ENCODE measurements at places on chromosomes 3 and 15.

DNA sequence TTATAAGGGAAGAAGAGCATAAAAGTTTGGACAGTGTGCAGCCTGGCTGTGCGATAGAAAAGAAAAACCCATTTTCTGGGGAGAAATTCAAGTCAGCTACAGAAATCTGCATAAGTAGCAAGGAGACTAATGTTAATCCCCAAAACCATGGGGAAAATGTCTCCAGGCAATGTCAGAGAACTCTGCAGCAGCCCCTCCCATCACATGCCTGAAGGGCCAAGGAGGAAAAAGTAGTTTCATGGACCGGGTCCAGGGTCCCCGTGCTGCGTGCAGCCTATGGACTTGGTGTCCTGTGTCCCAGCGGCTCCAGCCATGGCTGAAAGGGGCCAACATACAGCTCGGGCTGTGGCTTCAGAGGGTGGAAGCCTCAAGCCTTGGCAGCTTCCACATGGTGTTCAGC is 28.3 kb upstream of the COLQ start:
- no peak for DNase-seq

DNA sequence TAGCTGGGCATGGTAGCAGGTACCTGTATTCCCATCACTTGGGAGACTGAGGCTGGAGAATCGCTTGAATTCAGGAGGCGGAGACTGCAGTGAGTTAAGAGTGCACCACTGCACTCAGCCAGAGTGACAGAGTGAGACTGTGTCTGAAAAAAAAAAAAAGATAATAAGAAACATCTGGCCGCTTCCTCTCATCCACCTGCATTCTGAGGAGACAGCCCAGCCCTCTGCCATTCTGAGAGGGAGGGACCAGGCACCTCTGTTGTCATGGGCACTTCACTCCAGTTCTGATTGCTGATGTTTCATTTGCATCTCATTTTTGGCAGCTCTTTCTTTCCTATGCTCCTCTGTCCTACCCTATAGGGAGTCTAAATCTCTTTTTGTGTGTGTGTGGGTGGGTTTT is 36.4 kb upstream of the GSK3B start:
- no peak for DNase-seq

DNA sequence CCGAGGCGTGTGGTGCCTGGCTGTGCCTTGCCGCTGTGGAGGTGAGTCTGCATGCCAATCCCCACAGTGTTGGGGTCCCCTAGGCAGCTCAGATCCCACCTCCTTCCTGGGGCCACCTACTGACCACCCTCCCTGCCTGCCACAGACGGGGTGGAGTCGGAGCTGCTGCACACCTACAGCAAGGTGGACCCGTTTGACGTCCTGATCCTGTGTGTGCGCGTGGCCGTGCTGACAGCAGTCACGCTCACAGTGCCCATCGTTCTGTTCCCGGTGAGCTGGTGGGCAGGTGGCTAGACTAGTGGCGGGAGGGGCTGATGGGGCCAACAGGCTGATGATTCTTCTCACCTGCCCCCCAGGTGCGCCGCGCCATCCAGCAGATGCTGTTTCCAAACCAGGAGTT is 13.4 kb downstream of the SLC38A3 start:
- no peak for DNase-seq

- no peak for DNase-seq
These were observed 561 bp upstream of the CPLX3 start for GRCh38 chr15:74825866-74826265.

GRCh38 chr3:181899702-181900101 is 188.0 kb downstream of the SOX2 start:
- DNase-seq: no peak

- no peak for DNase-seq
These were observed at the start of gene STAC for GRCh38 chr3:36380221-36381031. Gene STAC (plus strand): TSS chr3:36380504. CDS start chr3:36380644, 140 bp downstream.

DNA sequence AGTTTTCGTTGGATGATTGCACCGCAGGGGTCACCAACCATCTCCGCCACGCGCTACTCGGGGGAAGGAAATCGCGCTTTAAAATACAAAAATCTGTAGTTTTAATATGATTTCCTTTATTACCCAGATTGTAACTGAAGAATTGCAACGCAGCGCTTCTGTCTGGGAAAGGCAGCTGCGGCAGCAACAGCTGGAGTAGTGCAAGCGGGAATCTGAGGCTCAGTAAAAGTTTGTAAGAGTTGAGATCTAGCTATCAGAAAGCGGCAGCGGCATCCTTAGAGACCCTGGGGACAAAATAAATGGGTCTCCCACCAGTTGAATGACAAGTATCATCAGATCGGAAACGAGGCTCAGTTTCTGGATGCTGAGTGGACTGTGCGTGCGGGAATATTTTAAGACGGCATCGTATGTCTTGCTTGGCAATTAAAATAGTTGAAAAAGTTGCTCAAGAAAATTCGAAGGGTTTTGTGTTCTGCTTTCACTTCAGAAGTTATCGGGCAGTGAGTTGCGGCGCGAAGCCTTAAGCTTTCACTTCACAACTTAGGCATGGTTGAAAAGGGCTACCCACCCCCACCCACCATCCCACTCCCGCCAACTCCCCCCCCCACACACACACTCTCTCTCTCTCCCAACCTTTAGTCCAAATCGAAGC is 2.7 kb downstream of the MECOM start:
- no peak for DNase-seq

- no peak for DNase-seq
These were observed 46.7 kb downstream of the SV2B start for GRCh38 chr15:91146728-91147127.

GRCh38 chr3:114435386-114436115 is 141.7 kb downstream of the TIGIT start:
- DNase-seq: no peak

DNA sequence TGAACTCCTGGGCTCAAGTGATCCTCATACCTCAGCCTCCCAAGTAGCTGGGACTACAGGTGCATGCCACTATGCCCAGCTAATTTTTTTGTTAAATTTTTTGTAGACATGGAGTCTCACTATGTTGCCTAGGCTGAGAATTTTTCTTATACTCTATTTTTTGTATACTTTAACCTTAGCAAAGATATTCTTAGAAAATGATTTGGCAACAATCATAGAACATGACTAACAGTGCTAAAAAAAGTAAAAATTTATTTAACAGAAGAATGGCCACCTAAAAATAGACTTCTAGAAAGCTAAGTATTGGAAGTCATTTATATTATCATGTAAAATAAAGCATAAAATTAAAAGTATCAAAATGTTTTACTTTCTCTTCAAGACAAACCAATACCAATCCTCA is 322.3 kb downstream of the PLCL2 start:
- no peak for DNase-seq

- DNase-seq: no peak
These were observed 2.1 kb downstream of the RFX7 start for GRCh38 chr15:56241374-56242105.

DNA sequence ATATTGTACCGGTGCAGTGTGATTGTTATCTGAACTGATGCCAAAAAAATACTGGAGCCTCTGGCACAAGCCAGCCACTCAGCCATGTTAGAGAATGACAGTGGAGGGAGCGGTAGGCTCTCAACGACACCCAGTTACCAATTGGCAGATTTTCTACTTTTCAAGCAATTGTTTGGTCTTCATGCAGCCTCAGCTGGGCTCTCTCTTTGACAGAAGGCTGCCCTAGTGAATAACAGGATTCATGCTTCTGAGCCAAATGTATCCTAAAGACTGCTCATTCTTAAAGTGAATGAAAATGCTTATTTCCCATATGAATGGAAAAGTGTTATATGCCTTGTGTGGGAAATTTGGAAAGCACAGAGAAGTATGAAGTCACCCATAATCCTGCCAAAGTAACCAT is 261.2 kb upstream of the TRIM42 start:
- no peak for DNase-seq

- DNase-seq: no peak
These were observed 12.5 kb downstream of the GSK3B start for GRCh38 chr3:120081719-120082118.

DNA sequence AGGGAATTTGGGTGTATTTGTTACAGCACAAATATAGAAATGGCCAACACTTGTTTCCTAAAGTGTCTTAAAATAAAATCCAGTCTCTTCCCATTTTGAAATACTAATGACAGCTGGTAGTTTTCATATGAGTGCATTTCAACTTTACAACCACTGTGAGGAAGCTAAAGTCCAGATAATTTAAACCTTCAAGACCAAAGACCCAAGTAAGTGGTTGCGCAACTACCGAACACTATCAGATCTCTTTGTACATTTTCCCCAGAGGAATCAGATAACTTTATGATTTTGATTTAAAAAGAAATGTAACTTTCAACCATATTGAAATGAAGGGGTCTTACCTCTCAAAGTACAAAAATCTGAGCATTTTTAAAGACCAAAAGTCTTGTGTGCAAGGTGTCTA is 14.3 kb downstream of the BCL2L10 start:
- no peak for DNase-seq

DNA sequence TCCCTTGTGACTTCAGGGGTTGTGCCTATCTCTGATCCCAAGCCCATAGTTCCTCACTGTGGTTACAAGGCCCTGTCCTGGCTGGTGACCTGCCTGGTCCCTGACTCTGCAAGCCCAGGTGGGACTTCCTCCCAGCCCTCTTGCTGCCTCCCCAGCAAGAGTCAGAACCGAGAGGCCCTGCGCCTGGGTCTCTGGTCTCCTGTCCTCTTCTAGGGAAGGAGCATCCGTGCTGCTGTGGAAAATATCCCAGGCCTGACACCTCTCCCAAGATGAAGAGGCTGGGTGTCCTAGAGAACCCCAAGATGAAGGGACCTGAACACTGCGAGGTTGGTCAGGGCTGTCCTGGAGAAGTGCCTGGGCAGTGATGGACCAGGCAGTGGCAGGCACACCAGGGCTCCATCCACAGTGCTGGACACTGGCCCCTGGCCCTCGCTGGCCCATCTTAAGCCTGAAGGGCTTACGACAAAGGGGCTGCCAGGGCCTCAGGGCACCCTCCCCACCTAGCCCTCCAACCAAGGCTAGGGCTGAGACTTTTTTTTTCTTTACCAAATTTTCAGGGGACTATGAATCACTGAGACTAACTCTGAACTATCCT is 32.7 kb downstream of the PTH1R start:
- DNase-seq: no peak

DNA sequence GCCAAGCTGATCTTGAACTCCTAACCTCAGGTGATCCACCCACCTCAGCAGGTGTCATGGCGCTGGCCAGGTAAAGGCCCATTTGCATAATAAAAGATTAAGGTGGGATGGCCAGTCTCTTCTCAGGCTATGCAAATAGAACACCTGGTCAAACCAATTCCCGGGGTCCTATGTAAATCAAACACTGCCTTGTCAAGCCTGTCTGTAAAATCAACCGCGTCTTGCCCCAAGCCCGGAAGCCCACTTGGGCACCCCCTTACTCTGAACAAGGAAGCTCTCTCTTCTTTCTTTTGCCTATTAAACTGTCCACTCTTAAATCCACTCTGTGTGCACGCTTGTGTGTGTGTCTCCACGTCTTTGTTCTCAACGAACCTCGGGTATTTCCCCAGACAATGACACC is 13.0 kb upstream of the POC1A start:
- DNase-seq: no peak

DNA sequence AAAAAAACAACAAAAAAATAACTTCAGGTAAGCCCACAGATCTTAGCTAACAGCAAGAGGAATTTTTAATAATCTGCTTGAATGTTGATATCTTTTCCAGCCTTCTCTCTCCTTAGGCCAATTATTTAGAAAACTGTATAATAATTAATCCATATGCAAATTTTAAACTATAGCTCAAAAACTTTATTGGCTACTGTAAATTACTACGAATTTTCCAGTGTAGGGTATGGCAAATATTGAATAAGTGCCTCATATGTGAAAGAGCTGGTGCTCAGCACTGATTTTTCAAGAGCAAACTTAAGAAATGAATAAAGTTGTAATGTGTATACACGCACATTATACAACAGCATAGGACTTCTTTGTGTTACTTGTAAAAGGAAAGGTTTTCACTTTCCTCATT is 123.0 kb downstream of the TFDP2 start:
- DNase-seq: no peak

- no peak for DNase-seq
These were observed 1037.5 kb downstream of the NAALADL2 start for GRCh38 chr3:175896655-175897054.

DNA sequence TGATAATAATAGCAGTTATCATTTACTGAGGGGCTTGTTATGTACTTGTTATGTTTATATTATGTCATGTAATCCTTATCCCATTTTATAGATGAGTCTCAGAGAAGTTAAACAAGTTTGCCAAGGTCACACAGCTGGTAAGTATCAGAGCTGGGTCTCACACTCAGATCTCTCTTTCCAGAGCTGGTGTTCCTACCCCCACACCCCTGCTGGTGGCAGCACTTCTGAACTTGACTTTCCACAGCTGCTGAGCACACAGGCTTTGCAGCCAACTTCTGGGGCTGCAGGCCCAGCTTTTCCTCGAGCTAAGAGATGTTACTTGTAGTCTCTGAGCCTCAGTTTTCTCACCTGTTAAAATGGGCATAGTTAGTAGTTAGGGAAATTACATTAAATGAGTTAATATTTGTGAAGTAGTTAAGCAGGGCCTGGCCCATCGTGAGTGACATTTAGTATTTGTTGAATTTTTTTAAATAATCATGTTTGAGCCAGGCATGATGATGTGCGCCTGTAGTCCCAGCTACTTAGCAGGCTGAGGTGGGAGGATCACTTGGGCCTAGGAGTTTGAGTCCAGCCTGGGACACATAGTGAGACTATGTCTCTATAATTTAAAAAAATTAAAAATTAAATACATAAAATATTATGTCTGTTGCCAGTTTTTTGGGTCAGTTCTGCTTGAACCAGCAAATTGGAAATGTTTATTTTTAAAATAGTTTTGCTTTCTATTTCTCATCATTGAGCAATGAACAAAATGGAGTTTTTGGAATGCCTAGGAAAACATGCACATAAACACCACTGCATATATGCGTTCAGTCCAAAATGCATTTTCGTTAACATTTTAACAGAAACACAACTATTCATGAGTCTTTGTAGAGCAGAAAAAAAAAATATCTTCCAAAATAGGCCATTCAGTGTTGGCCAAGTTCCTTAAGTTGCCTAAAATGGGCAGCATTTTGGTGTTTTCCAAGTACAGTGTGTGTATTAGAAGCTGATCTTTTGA is 87.3 kb downstream of the SMAD6 start:
- no peak for DNase-seq

GRCh38 chr15:86183596-86184491 is 104.2 kb downstream of the AGBL1 start:
- no peak for DNase-seq

- DNase-seq: no peak
These were observed 315.6 kb upstream of the THBS1 start for GRCh38 chr15:39265261-39265660.

GRCh38 chr3:145094355-145094941 is 1066.5 kb downstream of the PLOD2 start:
- DNase-seq: no peak

- no peak for DNase-seq
These were observed 35.6 kb upstream of the MECOM start for GRCh38 chr3:169699070-169699469.

DNA sequence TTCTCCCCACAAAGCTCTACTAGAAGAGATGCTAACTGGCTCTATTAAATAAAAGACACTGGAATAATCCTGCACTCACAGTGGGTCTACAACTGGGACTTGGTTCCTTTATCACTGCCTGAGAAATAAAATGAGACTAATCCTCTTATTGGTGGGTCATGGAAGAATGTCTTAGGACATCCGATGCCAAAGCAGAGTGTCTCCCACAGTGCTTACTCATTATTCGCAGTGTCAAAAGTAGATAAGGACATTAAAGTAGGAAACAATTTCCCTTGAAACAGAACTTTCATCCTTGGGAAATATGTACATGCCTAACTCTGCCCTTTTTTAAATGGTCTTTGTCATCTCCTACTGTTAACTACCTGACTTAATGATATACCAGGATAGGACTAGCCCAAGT is 71.5 kb downstream of the GSK3B start:
- DNase-seq: no peak
